Esophagus squamous epithelium (tissue), 5 donors: ENCODE measurements at places on chromosomes 11 and 22.

DNA sequence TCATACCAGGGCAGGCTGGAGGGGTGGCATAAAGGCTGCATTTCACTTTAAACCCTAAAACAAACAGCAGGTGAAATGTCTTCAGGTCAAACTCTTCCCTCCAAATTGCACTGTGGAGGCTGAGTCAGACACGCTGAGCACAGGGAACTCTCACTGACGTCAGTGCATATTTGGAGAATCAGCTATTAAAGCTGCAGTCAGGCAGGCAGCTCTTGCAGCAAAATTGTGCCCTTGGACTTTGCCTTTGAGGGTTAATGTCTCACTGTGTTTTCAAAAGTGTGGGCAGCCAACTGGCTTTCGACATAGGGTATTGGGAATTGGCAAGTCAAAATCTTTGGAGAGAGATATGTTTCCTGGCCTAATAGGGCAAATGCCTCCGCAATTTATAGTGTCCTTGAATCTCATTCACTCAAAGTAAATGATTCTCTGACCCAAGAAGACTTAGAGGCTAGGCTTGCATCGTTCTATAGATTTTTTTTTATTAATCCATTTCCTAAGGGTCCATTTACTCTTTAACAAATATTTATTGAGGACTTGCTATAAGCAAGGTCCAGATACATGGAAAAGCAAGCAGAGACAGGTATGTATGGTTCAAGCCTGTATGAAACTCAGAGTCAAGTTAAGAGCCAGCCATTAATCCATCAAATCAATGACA, 27.7 kb upstream of the SMCO4 start:
- DNase-seq: no peak

GRCh38 chr11:12719221-12719620, 45.0 kb downstream of the TEAD1 start:
- no peak for DNase-seq

GRCh38 chr11:2655016-2655719, 44.6 kb downstream of the KCNQ1OT1 start:
- DNase-seq: no peak

- no peak for DNase-seq
These were observed 78.9 kb downstream of the NTM start for GRCh38 chr11:131449036-131450019.

DNA sequence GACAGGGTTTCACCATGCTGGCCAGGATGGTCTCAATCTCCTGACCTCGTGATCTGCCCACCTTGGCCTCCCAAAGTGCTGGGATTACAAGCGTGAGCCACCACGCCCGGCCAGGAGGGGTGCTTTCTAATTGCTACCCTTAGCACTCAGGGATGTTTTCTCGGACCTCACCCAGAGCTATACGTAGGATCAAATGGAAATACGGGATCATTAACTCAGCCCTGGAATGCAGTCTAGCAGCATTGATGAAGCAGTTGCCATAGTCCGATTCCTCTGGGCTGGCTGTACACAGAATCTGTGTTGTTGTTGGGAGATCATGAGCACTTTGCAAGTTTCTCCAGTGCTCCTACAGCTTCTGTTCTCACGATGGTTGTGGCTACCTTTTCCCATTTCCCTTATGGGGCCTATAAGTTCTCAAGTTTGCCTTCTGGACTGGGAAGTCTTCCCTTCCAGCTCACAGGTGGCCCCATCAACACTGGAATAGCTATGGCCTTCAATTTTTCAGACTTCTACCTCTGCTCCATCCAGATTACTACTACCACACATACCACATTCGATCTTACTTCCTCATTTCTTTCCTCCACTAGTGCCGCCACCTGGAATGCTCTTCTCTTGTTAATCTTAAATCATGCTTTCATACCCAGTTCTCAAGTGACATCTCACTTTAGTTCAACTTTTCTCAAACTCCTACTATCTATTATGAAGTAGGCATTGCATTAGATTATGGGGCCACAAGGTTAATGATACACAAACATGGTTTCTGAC, 16.1 kb upstream of the PCF11 start:
- DNase-seq: no peak

DNA sequence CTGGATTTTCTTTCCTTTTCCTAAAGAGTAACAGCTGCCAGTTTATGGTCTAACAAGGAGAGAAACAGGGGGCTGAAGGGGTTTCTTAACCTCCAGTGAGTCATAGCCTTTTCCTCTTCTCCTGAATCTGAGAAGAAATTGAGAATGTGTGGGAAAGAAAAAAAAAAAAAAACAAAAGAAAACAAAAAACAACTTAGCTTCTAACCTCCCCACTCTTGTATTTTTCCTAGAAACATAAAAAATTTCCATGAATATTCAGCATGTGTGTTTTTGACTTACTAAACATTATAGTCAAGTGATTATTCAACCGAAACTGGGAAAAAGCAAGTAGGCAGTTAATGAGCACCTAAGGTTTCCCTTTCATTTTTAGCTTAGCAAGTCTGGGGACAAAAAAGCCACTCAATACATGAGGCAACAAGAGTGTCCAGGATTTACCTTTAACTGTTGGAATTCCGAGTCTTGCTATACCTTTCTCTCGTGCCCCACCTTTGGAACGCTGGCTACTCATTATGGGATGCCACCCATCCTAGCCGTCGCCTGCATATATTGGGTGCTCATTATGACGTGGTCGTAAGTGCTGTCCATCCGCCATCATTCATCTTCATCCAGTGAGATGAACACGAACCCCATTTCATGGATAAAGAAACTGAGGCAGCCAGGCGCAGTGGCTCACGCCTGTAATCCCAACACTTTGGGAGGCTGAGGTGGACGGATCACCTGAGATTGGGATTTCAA, 2.4 kb downstream of the ASPHD2 start:
- DNase-seq: no peak

DNA sequence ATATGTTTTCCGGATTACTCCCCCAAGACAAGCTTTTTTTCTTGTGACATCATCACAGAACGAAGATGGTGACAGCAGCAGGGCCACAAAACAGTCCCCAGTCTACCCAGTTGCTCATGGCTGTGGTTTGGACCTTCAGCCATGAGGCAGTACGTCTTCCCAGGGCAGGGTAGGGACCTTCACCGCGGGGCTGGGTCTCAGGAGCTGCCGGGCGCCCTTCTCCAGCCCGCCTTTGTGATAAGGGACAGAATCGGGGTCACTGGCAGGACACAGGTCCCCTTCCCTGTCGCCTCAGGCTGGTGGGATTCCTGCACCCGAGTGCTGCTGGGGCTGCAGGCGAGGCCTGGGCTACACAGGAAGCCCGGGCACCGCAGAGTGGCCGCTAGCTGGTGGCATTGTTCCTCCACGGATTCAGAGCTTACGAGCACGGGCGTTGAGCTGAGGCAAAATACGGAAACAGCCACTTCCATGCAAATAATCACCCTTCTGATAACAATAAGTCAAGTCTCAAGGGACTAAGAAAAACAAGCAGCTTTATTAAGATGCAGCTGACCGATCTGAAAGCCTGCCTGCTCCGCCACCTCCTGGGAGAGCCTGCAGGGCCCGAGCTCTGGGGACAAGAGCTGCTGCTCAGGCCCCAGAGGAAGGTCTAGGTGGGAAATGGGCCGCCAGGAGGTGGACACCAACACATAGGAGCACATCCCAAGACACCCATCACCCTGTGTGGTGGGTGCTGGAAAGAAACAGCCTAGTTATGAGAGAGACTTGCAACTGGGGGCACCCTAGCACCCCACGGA, 12.3 kb downstream of the TBX1 start:
- DNase-seq: no peak

- no peak for DNase-seq
These were observed 62.0 kb downstream of the CCDC34 start for GRCh38 chr11:27300974-27301373.

GRCh38 chr22:45709060-45709739, 37.6 kb downstream of the ATXN10 start:
- no peak for DNase-seq

GRCh38 chr11:59678118-59678812, 9.4 kb upstream of the PATL1 start:
- DNase-seq: no peak

DNA sequence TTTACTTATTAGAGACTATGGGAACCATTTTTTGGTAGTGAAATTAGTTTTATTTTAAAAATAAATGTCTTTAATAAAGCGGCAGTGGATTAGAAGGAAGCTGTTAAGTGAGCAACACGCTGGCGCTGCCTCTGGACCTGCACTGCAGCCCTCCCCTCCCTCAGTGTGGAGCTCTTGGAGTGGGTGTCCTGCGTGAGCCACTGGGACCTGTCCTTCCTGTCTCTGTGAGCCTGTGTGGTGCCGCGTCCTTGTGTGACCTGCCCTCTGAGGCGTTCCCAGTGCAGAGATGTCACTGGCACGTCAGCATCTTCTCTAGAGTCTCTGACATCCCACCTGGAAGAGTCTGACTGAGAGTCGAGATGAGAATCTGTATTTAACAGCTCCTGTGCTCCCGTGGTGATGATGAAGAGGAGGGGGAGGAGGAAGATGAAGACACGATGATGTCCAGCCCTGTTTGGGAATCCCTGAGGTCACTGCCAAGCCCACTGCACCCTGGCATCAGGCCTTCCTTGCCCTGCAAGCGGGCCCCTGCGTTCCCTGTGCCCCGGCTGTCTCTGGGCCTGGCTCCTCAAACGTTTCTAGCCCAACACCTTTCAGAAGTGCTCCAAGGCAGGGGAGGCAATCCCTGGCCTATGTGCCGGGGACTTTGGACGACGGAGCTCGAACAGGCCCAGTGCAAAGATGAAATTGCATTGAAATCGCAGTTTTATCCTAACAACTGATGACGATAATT, 271.8 kb downstream of the TBC1D22A start:
- DNase-seq: no peak

GRCh38 chr11:66932543-66932942, 25.6 kb downstream of the PC start:
- DNase-seq: no peak

DNA sequence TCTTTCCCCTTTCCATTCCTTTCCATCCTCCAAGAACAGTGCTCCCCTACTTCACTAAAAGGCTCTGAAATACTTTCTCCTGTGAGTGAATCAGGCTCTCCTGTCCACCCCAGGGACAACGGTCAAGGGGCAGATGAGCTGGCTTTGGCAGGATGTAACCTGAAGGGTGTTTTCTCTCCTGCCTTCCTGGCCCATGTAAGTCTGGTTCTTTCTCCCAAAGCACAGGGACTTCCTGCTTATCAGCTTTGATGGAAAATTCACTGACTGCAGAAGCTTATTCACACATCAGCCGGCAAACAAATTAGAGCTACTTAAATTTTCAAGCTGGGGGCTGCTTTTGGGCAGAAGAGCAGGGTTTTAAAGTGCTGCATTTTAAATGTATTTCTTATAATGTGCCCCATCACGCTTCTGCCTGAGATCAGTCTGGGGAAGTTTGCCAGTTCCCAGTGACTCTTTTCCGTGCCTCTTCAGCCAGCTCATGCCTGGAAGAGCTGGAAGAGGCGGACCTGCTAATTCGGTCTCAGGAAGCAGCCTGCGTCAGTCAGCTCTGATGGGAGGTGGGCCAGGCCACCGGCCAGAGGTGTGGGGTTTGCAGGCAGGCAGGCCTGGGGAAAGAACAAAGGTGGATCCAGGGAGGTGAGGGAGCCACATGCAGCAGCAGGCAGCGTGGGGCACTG, 140.4 kb upstream of the TBCEL start:
- no peak for DNase-seq

DNA sequence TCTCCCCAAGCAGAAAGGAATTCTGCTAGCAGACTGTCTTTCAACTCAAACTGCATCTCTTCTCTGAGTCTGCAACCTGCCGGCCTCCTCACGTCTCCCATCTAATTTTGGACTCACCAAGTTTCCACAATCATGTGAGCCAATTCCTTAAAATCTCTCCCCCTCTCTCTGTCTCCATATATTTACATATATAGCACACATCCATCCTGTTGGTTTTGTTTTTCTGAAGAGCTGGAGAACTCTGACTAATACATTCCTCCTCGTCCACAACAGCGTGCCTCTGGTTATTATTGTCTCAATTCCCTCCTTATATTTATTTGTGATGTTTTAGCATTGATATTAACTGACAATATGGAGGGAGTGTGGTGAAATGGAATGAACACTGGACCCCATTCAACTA, 29.6 kb upstream of the FJX1 start:
- DNase-seq: no peak

DNA sequence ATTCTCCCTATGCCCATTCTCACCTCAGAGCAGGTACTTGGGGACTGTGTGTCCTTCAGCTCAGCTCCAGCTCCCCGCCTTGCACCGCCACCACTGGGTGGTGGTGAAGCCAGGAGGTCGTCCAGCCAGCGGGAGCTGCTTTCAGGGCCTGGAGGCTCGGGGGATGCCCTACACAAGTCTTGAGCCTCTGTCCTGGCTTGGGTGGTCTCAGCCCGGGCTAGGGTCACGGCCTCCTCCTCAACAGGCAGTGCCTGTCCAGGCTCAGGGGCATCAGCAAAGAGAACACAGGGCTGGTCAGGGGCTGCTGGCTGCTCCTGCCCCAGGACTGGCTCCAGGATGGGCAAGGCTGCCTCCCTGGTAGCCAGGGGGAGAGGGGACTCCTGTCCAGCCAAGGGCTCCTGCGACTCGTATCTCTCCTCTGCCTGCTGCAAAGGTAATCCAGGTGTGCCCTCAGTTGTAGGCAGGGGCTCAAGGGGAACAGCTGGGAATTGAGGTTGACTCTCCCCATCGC, 12.2 kb downstream of the TNKS1BP1 start:
- no peak for DNase-seq

GRCh38 chr11:8253566-8253965, 10.1 kb downstream of the LMO1 start:
- no peak for DNase-seq
